ENCODE measurements at places on chromosomes 1 and 21. TPM values are rescaled to one million over a fixed set of nuclear protein-coding genes. Genes with fewer than 3 reads are reported as not detected.

The ARHGEF10L gene
- 10.7 TPM for total RNA-seq

The MYOM3 gene
- total RNA-seq: 0.12 TPM

The VANGL1 gene
- total RNA-seq: 8.7 TPM

The RBM11 gene
- total RNA-seq: 0.77 TPM

The COL11A1 gene
- total RNA-seq: 46.7 TPM

The LAD1 gene
- 8.6 TPM for total RNA-seq

The GLUL gene
- 677 TPM for total RNA-seq

The SEMA6C gene
- 3.7 TPM for total RNA-seq

The RPTN gene
- total RNA-seq: not detected

The IL12RB2 gene
- not detected for total RNA-seq

The CSF1 gene
- total RNA-seq: 125 TPM

The S100A3 gene
- 2.5 TPM for total RNA-seq

The ENAH gene
- total RNA-seq: 25.1 TPM

The CFH gene
- 312 TPM for total RNA-seq

The FMOD gene
- total RNA-seq: 50.4 TPM

The TMOD4 gene
- total RNA-seq: not detected

The IGSF21 gene
- not detected for total RNA-seq

The LCK gene
- not detected for total RNA-seq

The WNT2B gene
- total RNA-seq: 1.6 TPM

The DAB1 gene
- 1.5 TPM for total RNA-seq

The RNF223 gene
- not detected for total RNA-seq

The FGR gene
- not detected for total RNA-seq

Data from pericardium fibroblast (primary cell).